ENCODE measurements at places on chromosomes 16 and 17.

- peak; percentile 36 for DNase-seq
These were observed at the start of the genes CXCL16 and ZMYND15 for GRCh38 chr17:4739122-4740024. Gene CXCL16, minus strand, starts transcription at chr17:4739928. Its CDS starts 589 bp downstream, at chr17:4739339. Gene ZMYND15, plus strand, starts transcription at chr17:4739833. Its CDS starts 716 bp downstream, at chr17:4740549.

DNA sequence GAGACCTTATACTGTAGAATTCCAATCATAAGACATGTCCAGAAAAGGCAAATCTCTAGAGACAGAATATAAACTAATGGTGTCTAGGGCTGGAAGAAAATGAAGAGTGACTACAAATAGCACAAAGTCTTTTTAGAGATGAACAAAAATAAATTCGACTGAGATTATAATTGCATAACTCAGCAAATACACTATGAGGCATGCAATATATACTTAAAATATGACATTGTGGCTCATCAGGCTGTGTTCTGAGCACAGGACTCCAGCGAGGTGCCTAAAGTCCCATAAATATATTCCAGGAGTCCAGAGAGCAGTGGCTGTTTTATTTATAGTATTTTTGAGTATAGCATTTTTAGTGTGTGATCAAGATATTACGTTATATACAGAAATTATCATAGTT lies 13.1 kb upstream of the ZNF267 start:
- DNase-seq: no peak

GRCh38 chr16:84228256-84228838 lies 11.5 kb downstream of the KCNG4 start:
- peak; percentile 35 for DNase-seq

- no peak for DNase-seq
These were observed 997 bp downstream of the ACADVL start for GRCh38 chr17:7220593-7221277.

- DNase-seq: no peak
These were observed 118.4 kb downstream of the VPS53 start for GRCh38 chr17:596287-596686.

DNA sequence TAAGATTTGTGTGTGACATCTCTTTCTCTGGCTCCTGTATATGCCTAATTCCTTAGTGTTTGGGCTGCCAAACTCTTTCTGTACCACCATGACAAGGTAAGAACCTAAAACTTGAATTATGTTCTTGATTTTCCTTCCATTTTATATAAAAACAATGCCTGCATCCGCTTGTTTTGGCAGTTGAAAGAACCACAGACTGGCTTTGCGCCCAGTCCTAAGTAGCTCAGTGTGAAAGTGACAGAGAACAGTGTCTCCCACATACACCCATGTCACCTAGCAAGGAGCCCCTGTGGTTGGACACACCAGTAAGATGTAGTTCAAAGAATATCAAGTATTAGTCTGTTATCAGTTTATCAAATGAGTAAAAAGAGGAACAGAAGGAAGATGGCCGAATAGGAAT lies 40.7 kb upstream of the SLC6A2 start:
- DNase-seq: no peak

DNA sequence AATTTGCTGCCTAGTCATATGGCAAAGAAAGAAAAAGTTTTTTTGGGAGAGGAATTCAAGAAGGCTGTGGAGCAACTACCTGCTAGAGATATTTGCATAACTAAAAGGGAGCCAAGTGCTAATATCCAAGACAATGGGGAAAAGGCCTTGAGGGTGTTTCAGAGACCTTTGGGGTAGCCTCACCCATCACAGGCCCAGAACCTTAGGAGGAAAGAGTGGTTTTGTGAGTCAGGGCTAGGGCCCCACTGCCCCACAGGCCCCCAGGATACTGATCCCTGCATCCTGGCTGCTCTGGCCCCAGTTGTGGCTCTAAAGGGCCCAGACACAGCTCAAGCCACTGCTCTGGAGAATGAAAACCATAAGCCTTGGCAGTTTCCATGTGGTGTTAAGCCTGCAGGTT lies 41.9 kb upstream of the SDK2 start:
- DNase-seq: no peak

DNA sequence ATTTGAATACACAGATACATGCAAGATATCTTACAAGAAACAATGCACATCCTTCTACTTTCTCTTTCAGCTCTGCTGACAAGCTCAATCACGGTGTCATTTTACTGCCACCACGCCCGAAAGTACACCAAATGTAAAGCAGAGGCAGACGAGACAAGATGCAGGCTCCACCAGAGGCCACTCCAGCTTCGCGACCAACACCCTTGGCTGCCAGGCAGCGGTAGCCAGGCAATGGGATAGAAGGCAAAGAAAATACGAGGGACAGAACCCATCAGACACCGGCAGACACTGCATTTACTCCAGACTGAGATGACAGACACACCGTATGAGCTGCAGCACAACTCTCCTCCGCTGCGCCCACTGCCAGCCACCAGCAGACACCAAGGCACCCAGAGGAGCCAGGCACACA lies 41.0 kb downstream of the USP22 start:
- no peak for DNase-seq

DNA sequence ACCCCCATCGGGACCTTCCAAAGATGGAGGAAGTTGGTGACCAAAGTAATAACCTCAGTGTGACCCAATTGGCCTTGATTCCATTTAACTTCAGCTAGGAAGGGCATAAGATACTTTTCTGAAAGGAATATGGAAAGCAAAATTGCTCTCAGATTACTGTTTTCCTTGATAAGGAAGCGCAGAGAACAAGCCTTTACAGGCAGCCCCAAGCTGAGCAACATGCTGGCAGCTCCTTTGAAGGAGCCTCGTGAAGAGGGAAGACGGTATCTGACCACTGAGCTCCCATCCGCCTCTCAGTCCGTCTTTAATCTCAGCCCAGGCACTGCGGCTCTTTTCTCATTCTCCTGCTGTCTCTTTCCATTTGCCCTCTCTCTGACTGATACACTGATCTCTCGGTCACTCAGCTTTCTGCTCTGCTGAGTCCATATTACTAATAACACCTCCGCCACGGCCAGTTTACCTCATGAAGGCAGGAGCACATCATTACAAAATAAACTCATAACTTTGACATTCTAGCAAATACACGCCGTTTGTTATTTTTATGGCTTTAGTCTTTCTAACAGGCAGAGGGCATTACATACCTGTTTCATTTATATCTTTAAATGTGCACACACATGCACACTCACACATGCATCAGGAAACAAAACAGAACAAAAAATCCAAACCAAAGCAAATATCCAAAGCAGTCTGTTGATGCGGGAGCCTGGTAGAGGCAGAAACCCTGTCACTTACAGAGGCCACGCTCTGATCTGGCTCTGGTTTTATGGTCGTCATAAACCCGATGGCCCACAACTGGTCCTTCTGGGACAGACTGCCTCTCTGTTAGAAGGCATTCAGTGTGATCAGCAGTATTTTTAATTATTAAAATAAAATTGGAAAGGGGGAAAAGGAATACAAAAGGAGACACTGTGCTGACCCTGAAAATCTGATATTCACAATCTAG lies 183.2 kb downstream of the AATF start:
- no peak for DNase-seq

DNA sequence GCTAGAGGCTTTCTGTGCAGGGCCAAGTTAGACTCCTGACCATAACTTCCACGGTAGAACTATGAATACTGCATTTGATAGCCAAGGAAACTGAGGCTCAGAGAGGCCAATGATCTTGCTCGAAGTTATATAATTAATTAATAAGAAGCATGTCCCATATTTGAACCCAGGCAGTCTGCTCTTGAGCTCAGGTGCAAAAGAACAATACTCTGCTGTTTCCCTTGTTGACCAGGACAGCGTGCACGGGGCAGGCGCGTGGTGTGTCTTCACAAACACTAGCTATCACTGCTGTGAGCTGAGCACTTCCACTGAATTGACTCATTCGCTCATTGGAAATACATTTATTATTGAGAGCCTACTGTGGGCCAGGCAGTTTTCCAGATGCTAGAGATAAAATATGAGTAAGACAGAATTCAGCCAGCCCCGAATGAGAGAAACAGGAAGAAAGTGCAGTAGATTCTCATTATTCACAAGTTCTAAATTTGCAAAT lies 1.6 kb downstream of the CHD9 start:
- DNase-seq: no peak

DNA sequence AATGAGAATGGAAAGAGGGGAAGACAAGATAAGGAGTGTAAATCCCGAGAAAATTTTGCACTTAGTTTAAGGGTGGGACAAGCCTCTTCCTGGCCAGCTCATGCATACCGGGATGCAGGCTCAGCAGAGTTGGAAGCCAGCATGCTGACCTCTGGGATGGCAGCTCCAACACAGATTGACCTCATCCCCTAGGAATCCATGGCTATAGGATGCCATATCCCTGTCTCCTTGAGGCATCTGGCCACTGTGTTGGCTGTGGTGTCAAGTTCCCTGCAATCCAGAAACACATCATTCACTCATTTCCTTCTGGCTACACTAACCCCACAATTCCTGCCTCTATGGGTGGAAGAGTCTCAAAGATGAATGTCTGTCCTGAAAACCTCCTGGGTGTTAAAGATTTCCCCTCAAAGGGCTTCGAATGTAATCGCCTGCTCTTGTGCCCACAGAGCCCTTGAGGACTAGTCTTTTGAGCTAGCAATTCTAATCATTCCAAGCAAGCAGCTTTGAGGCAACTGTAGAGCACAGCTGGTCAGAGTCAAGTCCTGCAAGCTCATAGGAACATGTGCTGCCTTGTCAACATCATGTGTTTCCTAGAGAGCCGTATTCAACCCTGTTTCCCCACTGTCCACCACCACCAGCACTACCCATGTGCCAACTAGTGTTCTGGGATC lies 141.4 kb downstream of the PMP22 start:
- DNase-seq: no peak

GRCh38 chr17:81152288-81152828 lies 12.9 kb upstream of the PVALEF start:
- DNase-seq: no peak

GRCh38 chr16:22192261-22193062 lies 13.6 kb upstream of the EEF2K start:
- peak; percentile 58 for DNase-seq

DNA sequence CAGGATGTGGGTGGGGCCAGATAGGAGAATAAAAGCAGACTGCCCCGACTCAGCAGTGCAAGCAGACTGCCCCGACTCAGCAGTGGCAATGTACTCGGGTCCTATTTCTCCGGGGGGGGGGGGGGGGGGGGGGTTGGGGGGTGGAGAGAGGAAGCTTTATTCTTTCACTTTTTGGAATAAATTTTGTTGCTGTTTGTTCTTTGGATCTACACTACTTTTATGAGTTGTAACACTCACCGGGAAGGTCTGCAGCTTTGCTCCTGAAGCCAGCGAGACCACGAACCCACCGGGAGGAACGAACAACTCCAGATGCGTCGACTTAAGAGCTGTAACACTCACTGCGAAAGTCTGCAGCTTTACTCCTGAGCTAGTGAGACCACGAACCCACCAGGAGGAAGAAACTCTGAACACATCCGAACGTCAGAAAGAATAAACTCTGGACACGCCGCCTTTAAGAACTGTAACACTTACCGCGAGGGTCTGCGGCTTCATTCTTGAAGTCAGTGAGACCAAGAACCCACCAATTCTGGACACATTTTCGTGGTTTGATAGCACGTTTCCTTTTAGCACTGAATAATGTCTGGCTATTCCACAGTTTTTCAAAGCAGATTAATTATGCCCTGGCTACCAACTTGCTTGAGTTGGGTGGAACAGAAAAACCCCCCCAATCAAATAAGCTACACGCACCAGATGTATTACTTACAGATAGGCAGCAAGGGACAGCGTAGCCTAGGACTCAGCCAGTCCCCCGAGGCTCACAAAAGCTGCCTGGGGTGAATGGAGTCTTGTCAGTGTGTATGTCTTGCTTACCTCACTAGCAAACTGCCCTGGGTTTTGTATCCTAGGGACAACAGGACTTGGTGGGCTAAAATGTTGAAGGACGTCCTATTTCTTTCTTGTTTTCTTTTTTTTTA lies 11.9 kb downstream of the FZD2 start:
- no peak for DNase-seq

- no peak for DNase-seq
These were observed 67.4 kb downstream of the MED13 start for GRCh38 chr17:61997664-61998063.

- DNase-seq: no peak
These were observed 67.0 kb downstream of the CACNG1 start for GRCh38 chr17:67111327-67111726.

GRCh38 chr17:75563063-75563758 lies 24.4 kb upstream of the MYO15B start:
- DNase-seq: no peak

- peak; percentile 30 for DNase-seq
These were observed 6.5 kb downstream of the SCGB1C2 start for GRCh38 chr17:143785-144281.

- DNase-seq: no peak
These were observed 2.5 kb upstream of the LASP1 start for GRCh38 chr17:38867179-38867967.

- no peak for DNase-seq
These were observed 122.6 kb downstream of the SHISA6 start for GRCh38 chr17:11363565-11364117.

GRCh38 chr17:227946-228615 lies 46.6 kb upstream of the DOC2B start:
- DNase-seq: no peak

GRCh38 chr16:25063865-25064264 lies 47.7 kb upstream of the LCMT1 start:
- DNase-seq: no peak

- DNase-seq: no peak
These were observed 11.1 kb downstream of the PIMREG start for GRCh38 chr17:6455321-6455705.

GRCh38 chr16:27281243-27281642 lies 12.7 kb upstream of the NSMCE1 start:
- DNase-seq: no peak

GRCh38 chr17:40854175-40854814 lies 12.7 kb downstream of the KRT12 start:
- DNase-seq: no peak

GRCh38 chr16:84672276-84673202 lies 24.2 kb downstream of the KLHL36 start:
- peak; percentile 65 for DNase-seq

GRCh38 chr17:37802712-37803416 lies 58.0 kb upstream of the HNF1B start:
- no peak for DNase-seq

- no peak for DNase-seq
These were observed 122.7 kb upstream of the ZFHX3 start for GRCh38 chr16:73170612-73171038.

DNA sequence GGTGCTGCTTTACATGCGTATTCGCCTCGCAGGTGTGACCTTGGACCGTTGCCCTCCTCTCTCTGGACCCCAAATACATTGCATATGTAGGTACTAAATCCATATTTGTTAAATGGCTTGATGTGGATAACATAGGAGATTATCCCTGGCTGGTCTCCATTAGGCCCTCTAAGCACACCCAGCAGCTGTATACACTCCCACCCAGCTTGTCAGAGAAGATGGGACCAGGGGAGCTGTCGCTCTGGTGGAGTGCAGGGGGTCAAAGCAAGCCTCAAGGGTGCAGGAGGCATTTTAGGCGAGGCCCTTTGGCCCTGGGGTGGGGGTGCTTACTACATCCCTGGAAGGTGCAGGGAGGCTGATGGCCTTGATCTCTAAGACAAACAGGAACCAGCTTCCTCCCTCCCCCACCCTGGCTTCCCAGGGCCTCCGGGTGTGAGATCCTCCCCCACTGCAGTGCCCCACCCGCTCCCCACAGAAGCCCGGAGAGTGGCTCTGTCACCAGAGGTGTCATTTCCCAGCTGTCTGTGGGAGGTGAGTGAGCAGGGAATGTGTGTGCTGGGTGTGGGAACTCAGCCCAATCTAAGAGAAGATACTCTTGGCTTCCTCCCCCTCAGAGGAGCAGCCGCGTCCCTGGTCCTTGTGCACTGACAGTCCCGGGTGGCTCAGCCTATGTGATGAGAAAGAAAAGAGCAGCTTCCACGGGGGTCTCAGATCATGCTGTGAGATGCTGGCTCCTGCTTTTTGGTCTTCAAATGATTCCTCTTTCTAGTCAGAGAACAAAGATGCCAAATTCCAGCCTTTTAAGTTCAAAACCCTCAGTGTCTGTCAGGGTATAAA lies 1.4 kb upstream of the VAMP2 start:
- no peak for DNase-seq
